ENCODE measurements at places on chromosomes 5 and 9.

- no peak for DNase-seq
Measured at GRCh38 chr9:69554945-69555344, 117.2 kb downstream of the APBA1 start.

DNA sequence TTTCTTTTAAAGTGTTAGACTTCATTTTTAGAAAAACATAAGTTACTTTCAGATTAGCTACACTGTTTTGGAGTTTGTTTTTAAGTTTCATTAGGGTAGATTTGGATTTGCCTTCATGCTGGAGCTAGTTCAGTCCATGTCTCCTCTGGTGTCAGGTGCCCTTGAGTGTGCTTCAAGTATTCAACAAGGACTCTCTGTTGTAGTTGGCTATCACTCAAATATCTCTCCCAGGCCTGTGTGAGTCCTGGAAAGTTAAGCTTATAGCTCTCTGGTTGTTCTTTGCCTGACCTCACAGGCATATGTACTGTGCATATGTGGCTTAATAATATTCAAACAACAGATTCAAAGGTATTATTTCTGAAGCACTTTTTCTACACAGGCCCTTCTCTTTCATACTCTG lies 45.4 kb downstream of the PTBP3 start:
- no peak for DNase-seq

GRCh38 chr9:6106711-6107339 lies 91.4 kb upstream of the RANBP6 start:
- no peak for DNase-seq

- DNase-seq, result no peak
Measured at GRCh38 chr5:140548300-140548688, 832 bp downstream of the EIF4EBP3 start.

DNA sequence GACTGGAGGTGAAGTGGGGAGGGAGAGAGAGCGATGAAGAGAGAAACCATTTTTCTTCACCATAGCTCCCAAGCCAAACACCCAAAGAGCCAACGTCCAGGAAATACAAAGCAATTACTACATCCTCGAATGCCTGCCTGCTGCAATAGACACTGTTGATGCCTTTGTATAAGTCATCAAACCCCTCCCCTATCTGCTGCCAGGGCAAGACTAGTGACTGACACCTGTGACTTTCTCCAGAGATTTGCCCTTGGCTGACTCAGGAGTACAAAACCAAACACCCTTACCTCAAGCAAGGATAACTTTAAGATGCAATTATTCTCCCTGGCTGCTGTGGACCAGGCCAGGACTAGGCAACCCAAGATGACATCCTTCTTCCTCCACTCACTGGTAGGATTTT lies 81.8 kb upstream of the RASA1 start:
- DNase-seq, result no peak

- DNase-seq, result no peak
Measured at GRCh38 chr5:56831773-56832172, 16.4 kb downstream of the MAP3K1 start.

- no peak for DNase-seq
Measured at GRCh38 chr5:78527054-78527859, 121.3 kb downstream of the LHFPL2 start.

DNA sequence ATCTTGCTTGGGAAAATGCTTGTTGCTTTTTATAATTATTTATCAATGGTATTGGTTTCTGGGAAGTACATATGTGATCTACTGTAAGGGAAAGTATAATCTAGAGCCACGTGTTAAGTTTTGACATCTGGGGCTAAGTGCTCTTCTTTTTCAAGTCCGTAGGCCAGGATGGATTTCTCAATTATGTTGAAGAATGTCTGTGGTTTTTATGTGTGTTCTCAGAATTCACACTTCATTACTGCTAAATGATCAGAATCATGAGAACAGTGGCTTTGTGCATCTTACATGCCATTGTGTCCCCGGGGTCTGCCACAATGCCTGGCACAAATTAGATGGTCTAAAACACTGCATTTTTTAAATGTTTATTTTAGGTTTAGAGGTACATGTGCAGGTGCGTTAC lies 14.5 kb upstream of the AUH start:
- DNase-seq, result no peak

DNA sequence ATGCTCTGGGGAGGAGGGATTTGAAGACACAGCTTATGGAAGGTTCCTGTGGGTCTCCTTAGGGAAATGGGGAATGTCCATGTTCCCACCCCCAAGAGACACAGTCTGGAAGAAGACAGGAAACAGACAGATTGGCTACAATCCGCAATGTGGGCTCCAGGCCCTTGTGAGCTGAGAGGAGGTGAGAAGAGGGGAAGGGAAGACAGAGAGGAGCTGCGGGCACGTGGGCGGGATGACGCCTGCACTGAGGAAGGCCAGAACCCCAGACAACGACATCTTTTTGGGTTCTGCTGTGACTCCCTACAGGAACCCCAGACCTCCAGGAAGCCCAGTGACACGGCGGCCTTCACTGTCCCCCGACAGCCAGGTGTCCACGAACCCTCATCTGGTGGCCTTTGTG lies 29.9 kb upstream of the NKD2 start:
- DNase-seq, result no peak

DNA sequence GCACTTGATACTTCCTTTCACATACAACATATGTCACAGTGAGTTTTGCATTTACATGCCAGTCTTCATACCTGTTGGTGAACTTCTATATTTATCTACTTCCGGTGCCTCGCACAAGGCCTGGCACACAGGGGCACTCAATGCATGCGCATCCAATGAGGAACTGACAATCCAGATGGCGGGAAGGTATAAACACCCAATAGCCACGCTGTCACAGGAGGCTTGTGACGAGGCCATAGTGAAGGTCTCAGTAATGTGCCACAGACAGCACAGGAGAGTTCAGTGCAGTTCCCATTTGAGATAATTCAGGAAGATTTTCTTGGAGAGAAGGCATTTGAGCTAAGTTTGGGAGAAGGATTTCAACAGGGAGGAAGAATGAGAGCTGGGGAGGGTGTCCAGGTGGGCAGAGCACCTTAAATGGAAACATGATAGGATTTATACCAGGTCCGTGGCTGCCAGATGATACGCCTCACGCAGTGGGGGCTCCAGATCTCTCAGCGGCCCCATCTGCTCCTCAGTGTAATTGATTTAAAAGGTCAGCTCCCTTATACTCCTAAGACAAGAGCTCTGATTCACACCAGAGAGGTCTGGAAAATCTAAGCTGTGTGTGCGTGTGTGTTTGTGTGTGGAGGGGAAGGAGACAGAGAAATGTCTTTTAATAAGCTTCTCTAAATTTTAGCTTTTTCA lies 206.2 kb downstream of the DCP2 start:
- DNase-seq, result no peak

DNA sequence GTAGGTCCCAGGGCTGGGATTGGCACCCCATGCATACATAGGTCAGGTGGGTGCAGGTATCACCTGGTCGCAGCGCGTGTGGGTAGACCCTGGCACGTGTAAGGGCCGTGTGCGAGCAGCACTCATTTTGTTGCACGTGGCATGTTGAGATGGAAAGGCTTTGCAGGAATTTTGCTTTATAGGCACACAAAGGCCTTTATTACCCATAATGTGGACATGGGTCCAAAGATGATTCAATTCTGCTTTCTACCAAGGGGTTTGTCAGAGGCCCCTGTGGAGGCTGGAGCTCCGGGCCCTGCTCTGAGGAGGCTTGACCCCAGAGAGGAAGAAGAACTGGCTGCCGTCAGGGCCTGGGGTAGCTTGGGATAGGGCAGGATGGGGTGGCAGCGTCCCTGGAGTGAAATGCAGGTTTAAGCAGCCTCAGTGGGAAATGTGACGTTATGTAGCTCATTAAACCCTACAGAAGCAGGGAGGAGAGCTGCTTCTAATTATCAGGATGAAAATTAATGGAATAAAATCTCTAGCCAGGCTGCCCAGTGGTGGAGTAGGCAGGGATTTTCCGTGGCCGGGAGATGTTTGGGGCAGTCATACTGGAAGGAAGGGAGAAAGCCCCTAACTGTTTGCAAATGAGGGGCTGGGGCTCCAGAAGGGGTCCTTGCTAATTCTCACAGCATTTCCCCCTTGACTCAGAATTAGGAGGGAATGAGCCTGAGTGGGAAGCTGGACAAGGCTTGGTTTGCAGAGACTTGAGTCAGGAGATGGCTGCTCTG lies 103.3 kb upstream of the PITX1 start:
- no peak for DNase-seq

DNA sequence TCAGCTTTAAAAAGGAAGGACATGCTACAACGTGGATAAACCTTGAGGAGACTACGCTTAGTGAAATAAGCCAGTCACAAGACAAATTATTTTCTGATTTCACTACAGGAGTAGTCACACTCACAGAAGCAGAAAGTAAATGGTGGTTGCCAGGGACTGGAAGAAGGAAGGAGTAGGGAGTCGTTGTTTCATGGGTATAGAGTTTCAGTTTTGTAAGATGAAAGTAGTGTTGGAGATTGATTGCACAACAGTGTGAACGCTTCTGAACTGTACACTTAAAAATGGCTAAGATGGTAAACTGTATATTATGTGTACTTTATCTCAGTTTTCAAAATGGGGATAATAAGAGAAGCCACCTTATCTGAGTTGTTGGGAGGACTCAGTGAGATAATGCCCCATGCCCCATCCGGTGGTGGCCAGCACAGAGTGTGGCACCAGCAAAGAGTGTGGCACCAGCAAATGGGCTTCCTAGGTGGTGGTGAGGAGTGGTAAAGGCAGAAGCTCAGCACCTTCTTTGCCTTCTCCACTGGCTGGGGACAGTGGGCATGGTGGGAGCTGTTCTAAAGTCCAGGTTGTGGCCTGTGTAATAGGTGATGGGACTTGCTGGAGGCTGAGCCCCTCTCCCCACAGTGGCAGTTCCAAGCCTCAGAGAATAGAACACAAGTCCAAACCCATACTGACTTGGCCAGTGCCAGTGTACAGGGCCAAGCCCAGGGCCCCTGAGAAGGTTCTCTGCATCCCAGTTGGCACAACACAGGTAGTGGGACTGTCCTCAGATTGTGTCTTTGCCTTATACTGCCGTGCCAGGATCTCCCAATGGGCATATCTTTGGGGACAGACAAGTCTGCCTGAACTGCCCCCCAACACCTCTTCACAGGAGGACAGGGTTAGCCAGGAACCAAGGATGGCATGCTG lies 4.4 kb downstream of the SLC22A4 start:
- DNase-seq, result no peak

DNA sequence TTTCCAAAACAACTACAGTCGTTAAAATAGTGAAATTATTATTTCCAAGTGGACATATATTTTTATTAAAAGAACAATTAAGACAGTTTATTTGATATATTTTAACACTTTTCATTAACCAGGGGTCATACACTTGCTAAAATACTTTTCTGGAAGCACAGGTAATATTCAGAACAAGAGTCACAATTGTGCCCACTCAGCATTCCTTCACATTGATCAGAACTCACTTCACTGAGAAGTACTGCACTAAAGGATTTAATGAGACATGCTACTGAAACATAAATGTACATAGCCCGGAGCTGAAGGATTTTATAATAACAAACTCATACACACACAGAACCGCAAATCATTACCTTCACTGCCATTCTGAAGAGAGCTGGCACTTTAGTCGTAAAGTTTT lies 361.8 kb downstream of the ARL15 start:
- DNase-seq, result no peak
